ENCODE measurements at places on chromosomes 6 and 20. TPM values are rescaled to one million over a fixed set of nuclear protein-coding genes. Genes with fewer than 3 reads are reported as not detected.

Gene XKR7
- total RNA-seq: 1.8 TPM

Gene HEY2
- total RNA-seq: 16.0 TPM

Gene EBF4
- total RNA-seq: 17.4 TPM

DNA sequence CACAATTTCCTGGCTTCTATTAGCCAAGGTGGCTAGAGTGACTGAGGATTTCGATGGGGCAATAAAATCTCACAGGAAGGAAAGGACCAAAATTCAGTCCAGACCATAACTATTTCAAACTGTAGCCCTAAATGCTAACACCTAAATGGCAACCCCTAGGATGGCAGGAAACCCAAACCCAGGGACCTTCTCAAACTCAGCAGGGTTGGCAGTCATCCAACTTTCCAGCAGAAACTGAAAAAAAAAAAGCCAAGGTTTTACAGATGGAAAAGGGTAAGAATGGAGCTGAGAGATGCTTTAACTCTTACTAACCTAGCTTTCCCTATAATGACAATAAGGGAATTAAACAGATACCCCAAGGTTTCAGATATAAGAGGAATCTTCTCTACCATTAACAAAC is 10.5 kb downstream of the IBTK start:
- H3K27me3 ChIP-seq: no peaks in the 10 kb centered on the region
- no peak overlapping the region for H3K4me3 ChIP-seq
- no peak for DNase-seq
- peaks cover 25% of the 10 kb centered on the region for H3K36me3 ChIP-seq
- H3K27ac ChIP-seq: no peak overlapping the region

- no peaks in the 10 kb centered on the region for H3K4me1 ChIP-seq
- no peak for DNase-seq
- H3K36me3 ChIP-seq: no peaks in the 10 kb centered on the region
- no peak overlapping the region for H3K4me3 ChIP-seq
- H3K27me3 ChIP-seq: no peaks in the 10 kb centered on the region
These were observed 38.1 kb downstream of the GSTA2 start for GRCh38 chr6:52725143-52725534.

DNA sequence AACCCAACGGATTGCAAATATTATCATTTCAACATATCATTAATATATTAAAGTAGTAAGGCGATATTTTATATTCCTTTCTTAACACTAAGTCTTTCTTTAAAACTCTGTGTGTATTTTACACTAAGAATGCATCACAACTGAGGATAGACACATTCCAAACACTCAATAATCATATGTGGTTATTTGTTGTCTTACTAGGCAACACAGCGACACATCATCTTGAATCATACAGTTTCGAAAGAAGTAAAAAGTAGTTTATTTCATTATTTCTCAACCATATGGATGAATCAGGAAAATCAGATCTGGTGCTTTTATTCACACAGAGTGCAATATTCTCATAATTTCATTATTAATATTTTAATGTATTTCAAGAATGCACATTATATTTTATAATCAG is 662.4 kb downstream of the EPHA7 start:
- DNase-seq: no peak
- no peaks in the 10 kb centered on the region for H3K36me3 ChIP-seq
- H3K27me3 ChIP-seq: no peaks in the 10 kb centered on the region
- H3K4me3 ChIP-seq: no peak overlapping the region
- no peak overlapping the region for H3K27ac ChIP-seq

Measured in spinal cord (tissue), 10 donors.